ENCODE measurements at places on chromosomes 11 and 22. TPM values are rescaled to one million over a fixed set of nuclear protein-coding genes. Genes with fewer than 3 reads are reported as not detected.

DNA sequence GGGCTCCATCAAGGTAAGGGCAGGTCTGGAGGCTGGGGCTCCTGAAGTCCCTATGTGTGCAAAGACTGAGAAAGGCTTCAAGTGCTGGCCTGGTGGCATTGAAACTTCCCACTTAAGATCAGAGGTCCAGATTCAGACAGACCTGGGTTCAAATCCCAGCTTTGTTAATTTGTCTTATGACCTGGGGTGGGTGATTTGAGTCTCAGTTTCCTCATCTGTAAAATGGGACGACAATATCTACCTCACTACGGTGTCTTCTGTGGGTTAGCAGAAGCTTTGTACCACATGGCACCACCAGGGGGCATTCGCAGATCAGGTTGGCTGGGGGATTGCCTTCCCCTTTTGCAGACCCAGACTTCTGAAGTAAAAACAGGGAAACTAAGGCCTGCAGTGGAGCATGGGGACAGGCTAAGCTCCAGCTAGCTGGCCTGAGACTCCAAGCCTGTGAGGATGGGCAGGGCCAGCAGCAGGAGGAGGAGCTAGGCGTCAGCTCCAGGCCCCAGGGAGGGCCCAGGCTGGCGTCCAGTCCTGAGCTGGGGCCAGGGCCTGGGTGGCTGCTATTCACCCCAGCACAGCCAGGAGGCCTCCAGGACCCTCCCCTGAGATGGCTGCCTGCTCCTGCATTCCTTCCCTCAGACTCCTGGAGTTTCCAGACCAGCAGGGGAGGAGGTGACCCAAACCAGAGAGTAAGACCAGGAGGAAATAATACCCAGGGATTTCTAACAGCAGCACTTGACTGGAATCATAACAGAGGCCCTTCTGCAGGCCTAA lies 1.5 kb downstream of the CASTOR1 start:
- peak; percentile 91 for DNase-seq
- no peaks in the 10 kb centered on the region for H3K27me3 ChIP-seq
- H3K36me3 ChIP-seq = no peaks in the 10 kb centered on the region
- H3K27ac ChIP-seq = no peak overlapping the region
- H3K4me3 ChIP-seq = peak overlapping the region; percentile 60

The ASPHD2 gene
- total RNA-seq = 1.8 TPM

GRCh38 chr11:120722524-120722923 lies 211.0 kb downstream of the GRIK4 start:
- H3K4me3 ChIP-seq = no peak overlapping the region
- no peaks in the 10 kb centered on the region for H3K27me3 ChIP-seq
- H3K4me1 ChIP-seq = peaks cover 3% of the 10 kb centered on the region
- no peaks in the 10 kb centered on the region for H3K36me3 ChIP-seq
- peak; percentile 17 for DNase-seq

The MMP11 gene
- total RNA-seq = 38.2 TPM

The SHISA8 gene
- not detected for total RNA-seq
